ENCODE measurements at places on chromosomes 4 and X.

DNA sequence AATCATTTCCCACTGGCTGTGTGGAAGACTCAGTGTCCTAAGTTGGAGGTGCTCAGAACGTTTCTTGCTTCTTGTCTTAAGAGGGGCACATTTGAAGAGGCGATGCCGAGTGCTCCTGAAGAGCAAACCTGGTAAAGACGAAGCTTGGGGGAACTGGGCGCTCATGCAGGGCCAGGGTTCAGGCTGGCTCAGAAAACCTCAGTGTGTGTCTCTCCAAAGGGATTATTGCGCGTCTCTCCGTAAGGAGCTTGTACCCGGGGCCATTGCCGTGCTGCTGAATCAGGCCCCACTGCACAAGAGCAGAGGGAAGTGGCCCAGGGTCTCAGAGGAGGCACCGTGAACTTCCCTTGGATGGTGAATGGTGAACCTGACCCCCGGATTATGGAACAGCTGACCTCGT, 44.4 kb downstream of the PSAPL1 start:
- DNase-seq: no peak

GRCh38 chr4:79662651-79663050, 254.6 kb upstream of the GK2 start:
- no peak for DNase-seq

GRCh38 chr4:12881945-12882584, 602.1 kb downstream of the RAB28 start:
- DNase-seq: no peak

DNA sequence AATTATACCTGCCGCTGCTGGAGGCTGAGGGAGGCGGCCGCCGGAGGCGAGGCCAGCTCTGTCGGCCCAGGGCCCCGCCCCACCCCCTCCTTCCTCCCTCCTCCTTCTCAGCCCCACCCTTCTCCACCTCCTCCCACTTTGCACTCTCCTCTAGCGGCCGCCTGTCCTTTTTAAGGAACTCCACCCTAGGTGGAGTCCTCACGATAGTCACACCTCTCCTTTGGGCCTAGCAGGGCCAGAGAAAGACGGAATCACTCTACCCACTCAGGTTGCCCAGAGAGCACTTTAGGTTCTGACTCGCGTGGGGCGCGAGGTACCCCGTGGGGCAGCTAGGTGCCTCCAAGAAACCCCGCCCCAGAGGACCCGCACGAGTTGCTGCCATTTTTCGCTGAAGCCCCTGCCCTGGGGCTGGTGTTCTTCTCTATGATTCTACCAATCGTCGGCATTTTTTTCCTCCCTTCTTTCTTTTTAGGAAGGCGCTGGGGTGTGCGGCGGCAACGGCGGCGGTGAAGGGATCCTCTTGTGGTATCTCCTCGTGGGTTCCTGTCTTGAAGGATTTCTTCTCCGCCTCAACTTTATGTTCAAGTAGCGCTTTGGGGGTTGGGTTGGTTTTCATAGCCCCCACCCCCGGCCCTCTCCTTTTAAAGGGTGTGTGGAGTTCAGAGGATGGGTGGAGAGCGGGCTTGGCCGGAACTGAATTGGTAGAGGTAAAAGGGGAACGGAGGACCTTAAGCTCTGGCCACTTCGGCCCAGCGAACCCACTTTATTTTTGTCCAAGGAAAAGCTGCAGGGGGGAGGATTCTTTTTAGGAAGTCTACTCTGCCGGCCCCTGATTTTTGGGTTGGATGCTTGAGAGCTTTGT, at the start of gene KLF8:
Gene KLF8, plus strand, starts transcription at position 136 of the 862 bp plus-strand sequence. CDS start 979 bp downstream, outside the sequence.
- peak; percentile 18 for DNase-seq

DNA sequence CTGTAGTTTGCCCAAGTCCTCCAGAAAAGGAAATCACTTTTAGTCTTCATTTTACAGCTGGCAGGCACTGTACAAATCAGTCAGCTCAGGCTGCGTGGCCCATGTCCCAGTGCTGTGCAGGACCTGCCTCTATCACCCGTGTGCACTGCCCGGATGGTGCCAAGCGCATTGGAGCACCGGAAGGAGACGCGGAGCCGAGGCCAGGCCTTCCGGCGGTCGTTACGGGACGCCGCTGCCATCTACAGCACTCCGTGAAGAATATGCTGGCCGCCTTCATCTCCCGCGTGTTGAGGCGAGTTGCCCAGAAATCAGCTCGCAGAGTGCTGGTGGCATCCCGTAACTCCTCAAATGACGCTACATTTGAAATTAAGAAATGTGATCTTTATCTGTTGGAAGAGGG, at the start of gene PDHA2:
Gene PDHA2, plus strand, starts transcription at position 203 of the 400 bp plus-strand sequence. Its CDS starts 58 bp downstream, at position 261.
- no peak for DNase-seq

- DNase-seq: no peak
Observed at GRCh38 chrX:130716781-130717413, 186.1 kb downstream of the ENOX2 start.

DNA sequence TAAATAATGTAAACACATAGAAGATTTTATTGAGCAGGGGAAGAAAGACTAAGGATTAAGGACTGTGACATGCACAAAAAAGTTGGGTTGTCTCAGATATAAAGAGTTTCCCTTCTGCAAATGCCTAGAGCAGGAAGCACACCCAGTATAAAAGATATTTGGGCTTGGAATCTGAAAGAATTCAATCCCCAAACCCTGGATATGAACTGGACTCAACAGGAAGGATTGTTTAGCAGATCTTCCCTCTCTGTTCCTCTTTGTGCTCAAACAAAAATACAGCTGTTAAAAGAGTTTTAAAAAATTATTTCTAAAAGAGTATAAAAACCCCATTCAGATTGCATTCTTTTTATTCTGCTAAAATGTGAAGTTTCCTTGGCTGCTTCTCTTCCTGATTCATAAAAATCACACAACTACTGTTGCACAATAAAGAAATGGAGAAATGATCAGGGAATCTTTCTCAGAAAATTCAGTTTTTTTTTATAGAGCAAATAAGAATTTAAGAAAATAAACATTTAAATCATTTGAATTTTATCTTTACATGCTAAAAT, 71.4 kb downstream of the PDLIM5 start:
- DNase-seq: no peak

DNA sequence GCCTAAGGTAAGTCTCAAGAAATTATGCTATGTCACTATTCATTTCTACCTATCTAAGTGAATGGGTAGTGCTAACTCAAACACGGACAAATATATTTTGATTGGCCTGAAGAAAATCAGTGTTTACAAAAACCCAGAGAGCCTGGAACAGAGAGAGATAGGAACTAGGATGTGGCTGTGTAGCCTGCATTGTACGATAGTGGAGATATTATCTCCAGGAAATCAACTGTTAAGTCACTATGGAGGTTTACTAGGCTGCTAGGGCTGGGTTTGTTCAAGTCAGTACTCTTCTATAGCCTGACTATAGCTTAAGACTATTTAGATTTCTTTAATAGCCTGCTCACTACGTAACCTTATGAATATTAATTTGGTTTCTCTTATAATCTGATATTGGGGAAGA, 127.9 kb downstream of the TACR3 start:
- DNase-seq: no peak

- no peak for DNase-seq
Observed at GRCh38 chrX:105221374-105221773, 880 bp upstream of the TEX13A start.

DNA sequence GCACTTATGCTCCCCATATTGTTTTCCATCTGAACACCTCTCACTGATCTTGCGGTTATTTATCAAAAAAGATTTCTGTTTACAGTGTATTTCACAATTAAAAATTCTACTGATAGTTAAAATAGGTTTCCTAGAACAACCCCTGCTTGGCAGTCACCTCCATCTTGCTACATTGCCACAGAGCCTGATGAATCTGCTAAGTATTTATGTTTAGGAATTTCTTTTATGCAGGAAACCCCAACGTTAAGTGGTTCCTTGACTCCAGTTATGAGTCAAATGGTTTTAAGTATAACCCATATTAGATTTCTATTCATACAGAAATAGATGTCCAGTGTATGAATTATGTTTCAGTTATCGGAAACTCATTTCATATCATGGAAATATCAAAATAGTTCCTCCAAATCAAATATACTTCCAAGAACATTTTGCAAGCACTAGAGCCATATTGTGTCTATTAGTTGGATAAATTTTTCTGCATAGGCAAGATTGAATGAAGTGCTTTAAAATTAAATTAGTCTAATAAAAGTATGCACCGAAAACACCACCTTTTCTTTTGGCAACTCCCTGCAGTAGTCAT, 20.6 kb downstream of the GALNT7 start:
- DNase-seq: no peak

DNA sequence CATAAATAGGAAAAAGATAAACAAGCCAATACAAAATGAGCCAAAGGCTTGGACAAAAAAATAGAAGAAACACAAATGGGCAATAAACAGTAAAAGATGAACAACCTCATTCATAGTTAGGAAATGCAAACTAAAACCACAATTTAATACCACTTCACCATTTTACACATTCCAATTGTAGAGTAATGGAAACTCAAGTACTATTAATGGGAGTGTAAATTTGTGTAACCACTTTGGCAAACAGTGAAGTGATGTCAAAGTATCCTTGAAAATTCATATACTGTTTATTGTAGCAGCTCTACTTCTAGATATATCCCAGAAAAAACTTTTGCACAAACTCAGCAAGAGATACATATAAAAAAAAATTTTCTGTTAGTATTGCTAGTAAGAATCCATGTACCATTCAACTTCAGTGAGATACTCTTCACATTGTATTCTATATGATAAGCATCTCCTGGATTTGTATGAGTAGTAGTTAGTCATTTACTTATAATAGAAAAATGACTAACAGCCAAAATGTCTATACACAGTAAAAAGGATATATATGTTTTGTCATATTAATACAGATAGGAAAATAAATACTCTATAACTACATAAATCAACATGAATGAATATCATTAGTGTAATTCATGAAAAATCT, 229.8 kb downstream of the DKK2 start:
- DNase-seq: no peak

DNA sequence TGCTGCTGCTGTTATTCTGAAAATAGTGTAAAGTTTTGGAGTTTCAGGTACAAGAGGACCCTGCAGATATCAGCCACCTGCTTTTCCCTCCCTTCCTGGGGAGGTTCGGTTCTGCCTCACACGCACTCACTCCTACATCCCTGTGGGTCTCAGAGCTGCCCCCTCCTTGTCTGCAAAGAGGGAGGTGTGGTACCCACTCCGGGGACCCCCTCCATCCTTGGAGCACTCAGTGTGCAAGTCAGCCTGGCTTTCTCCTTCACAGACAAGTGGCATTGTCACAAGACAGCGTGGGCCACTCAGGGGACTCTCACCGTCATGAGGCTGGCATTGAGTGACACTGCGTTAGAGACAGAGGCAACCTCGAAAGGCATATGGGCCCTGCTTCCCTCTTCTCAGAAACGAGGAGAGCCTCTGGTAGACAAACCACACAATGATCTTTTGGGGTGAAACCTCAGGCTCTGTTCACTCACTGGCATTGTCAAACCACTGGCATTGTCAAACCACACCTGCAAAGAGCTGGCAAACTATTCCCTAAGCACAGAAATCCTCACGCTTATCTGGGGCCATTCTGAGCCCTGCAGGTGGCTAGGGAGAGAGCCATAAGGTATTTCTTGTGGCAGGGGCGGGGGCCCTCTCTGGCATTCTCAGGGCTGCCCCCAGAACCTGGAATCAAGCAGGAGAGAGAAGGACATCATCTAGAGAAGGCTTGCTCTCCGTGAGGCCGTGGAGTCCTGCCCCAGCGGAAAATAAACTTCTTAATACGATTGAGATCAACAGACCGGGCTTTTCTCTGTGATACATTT, 285.0 kb downstream of the SHOX start:
- no peak for DNase-seq

DNA sequence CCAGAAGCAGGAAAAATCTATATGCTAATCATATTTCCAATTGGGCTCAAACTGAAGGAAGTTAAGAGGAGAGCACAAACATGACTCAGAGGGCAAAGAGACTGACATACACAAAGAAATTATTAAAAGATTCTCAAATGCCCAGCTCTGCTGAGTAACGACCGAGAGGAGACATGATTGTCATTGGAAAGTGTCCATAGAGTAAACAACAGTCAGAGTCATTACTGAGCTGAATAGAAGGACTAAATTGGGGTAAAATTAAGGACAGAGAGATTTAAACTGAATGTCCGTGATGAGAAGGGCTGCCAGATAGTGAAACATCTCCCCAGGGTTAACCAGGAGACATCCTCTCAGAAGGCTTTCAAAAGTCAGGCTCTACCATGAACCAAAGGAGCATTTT, 111.2 kb upstream of the GALNT7 start:
- DNase-seq: no peak

DNA sequence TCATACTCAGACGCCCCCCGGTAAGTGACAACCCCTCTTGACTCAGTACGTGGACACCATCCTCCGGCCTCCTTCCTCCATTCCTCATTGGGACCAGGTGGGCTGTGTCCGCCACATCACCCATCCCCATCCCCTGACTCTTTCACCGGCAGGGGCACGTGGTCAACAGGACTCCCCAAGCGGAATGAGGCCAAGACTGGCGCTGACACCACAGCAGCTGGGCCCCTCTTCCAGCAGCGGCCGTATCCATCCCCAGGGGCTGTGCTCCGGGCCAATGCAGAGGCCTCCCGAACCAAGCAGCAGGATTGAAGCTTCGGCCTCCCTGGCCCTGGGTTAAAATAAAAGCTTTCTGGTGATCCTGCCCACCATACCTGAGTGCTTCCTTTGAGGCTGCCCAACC, 5.0 kb downstream of the PQBP1 start:
- no peak for DNase-seq
